ENCODE measurements at places on chromosomes 13 and 19.
A peak's percentile ranks its signal among the peaks of the same experiment; 100 is the strongest.

GRCh38 chr13:46622630-46623256 is 69.8 kb downstream of the LRCH1 start:
- H3K36me3 ChIP-seq, result no peaks in the 10 kb centered on the region
- peaks cover 14% of the 10 kb centered on the region for H3K4me1 ChIP-seq
- H3K27ac ChIP-seq, result no peak overlapping the region
- H3K4me3 ChIP-seq, result no peak overlapping the region

DNA sequence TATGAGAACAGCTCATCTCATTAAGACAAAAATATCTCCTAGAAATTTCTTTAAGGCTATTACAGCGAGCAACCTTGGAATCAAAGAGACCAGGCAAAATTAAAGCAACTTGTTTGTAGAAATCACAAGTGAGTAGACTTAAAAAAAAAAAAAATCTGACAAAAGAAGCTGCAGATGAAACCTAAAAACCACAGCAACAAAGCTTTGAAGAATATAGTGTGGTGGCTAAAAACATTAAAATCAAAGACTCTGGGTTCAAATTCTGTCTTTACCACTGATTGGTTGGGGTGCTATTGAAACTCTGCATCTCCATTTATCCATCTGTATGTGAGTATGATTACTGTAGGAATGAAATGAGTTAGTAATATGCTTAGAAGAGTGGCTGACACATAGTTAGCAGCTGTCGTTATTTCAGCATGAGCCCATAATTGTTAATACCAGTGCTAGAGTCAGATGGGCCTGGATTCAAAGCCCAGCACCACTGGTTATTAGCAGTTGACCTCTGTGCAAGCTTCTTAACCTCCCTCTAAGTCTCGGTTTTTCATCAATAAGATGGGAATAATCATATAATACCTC is 157.6 kb downstream of the FOXO1 start:
- H3K36me3 ChIP-seq, result no peaks in the 10 kb centered on the region
- H3K4me3 ChIP-seq, result no peak overlapping the region
- H3K27me3 ChIP-seq, result no peaks in the 10 kb centered on the region
- DNase-seq, result no peak
- H3K4me1 ChIP-seq, result peaks cover 29% of the 10 kb centered on the region

GRCh38 chr19:45933759-45934158 is 19.2 kb upstream of the NANOS2 start:
- H3K27ac ChIP-seq, result no peak overlapping the region
- no peaks in the 10 kb centered on the region for H3K4me1 ChIP-seq
- H3K36me3 ChIP-seq, result no peaks in the 10 kb centered on the region
- no peak for DNase-seq
- peaks cover 20% of the 10 kb centered on the region for H3K27me3 ChIP-seq
- no peak overlapping the region for H3K4me3 ChIP-seq

- H3K4me3 ChIP-seq, result no peak overlapping the region
- no peaks in the 10 kb centered on the region for H3K27me3 ChIP-seq
- H3K27ac ChIP-seq, result no peak overlapping the region
Observed at GRCh38 chr19:29813642-29814041, 1.9 kb downstream of the CCNE1 start.

GRCh38 chr19:9752701-9753443 is 15.7 kb downstream of the ZNF846 start:
- no peak overlapping the region for H3K4me3 ChIP-seq
- H3K27me3 ChIP-seq, result no peaks in the 10 kb centered on the region
- H3K27ac ChIP-seq, result no peak overlapping the region
- no peak for DNase-seq
- no peaks in the 10 kb centered on the region for H3K4me1 ChIP-seq
- H3K36me3 ChIP-seq, result peaks cover 3% of the 10 kb centered on the region

DNA sequence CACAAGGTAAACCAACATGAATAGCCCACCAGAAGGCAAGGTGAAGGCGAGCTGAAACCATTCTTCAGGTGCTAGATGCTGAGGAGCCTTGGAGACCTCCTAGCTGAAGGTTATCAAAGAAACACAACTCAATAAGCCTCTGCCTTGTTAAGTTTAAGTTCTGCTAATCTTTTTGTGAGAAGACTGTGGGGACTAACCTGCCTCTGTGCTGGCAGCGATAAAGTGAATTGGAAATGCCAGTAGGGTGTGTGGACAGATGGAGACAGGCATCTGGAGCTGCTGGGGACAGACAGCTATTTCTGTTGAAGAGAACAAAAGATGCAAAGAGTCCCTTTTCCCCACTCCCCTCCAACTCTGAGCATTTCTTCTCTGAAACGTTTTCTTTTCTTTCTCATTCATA is 33.5 kb upstream of the FLT1 start:
- no peak overlapping the region for H3K27ac ChIP-seq
- peaks cover 24% of the 10 kb centered on the region for H3K4me1 ChIP-seq
- no peak overlapping the region for H3K4me3 ChIP-seq

- no peak overlapping the region for H3K27ac ChIP-seq
- 0 out of 2 replicates have a peak, but pooled peaks cover 3% of the 10 kb centered on the region for H3K4me1 ChIP-seq
- H3K27me3 ChIP-seq, result peaks cover 41% of the 10 kb centered on the region
Observed at GRCh38 chr19:50326101-50326664, 3.0 kb downstream of the KCNC3 start.

DNA sequence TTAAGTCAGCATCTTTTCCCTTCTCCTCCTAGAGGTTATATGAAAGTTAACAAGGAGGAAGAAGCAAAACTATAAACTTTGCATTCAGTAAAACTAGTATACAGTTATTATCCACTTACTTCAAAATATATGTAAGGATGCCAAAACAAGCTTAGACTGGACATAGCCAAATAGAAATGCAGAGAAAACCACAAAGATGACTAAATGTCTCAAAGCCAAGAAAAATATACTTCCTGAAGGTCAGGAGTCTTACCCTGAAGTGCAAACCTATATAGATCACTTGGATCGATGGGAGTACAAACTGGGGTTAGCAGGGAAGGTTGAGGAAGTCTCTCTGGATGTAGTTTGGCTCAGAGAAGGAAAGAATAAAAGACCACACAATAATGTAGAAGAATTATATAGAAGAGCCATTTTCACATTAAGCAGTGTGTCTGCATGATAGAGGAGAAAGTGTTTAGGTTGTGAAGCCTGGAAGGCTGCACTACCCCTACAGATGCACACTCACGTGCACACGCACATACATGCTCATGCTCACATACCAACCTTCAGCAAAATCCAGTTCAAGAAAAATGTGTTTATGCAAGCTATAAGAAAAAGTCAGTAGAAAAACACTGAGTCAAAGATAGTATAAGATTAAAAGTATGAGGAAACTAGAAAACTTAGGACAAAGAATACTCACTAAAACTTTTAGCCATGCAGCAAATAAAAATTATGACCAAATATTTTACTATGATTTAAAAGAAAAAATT is 112.1 kb upstream of the RXFP2 start:
- no peaks in the 10 kb centered on the region for H3K36me3 ChIP-seq
- H3K4me3 ChIP-seq, result no peak overlapping the region
- DNase-seq, result no peak
- H3K4me1 ChIP-seq, result 0 out of 2 replicates have a peak, but pooled peaks cover 3% of the 10 kb centered on the region
- no peaks in the 10 kb centered on the region for H3K27me3 ChIP-seq

DNA sequence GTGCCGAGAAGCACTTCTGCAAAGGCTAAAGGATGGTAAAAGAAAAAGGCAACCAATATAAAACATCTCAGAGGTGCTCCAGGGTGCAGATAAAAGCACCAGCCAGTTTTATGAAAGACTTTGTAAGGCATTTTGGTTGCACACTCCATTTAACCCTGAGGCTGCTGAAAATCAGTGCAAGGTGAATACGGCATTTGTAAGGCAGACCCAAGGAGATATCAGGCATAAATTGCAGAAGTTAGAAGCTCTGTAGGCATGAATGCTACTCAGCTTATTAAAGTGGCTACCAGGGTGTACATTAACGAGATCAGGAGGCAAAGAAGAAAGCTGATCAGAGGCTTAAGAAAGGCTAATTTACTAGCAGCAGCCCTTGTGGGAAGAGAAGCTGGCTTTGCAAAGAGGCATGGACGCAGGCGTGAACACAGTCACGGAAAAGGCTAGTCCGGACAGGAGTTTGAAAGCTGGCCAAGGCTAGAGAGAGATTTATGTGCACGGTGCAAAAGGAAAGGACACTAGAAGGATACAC is 99.6 kb downstream of the ZNF429 start:
- no peaks in the 10 kb centered on the region for H3K27me3 ChIP-seq
- no peaks in the 10 kb centered on the region for H3K36me3 ChIP-seq
- no peaks in the 10 kb centered on the region for H3K4me1 ChIP-seq
- H3K4me3 ChIP-seq, result no peak overlapping the region
- no peak overlapping the region for H3K27ac ChIP-seq

- H3K4me3 ChIP-seq, result no peak overlapping the region
- DNase-seq, result peak; percentile 31
- H3K4me1 ChIP-seq, result peaks cover 18% of the 10 kb centered on the region
- H3K36me3 ChIP-seq, result peaks cover 86% of the 10 kb centered on the region
Observed at GRCh38 chr19:16836115-16837034, 7.2 kb downstream of the SIN3B start.

- no peak overlapping the region for H3K27ac ChIP-seq
- no peaks in the 10 kb centered on the region for H3K4me1 ChIP-seq
- no peak overlapping the region for H3K4me3 ChIP-seq
- no peaks in the 10 kb centered on the region for H3K36me3 ChIP-seq
- no peaks in the 10 kb centered on the region for H3K27me3 ChIP-seq
Observed at GRCh38 chr13:60970736-60971135, 444.9 kb downstream of the PCDH20 start.

- no peak overlapping the region for H3K27ac ChIP-seq
- no peaks in the 10 kb centered on the region for H3K27me3 ChIP-seq
Observed at GRCh38 chr19:3073931-3074595, 11.8 kb upstream of the TLE5 start.

GRCh38 chr13:34502011-34502410 is 440.1 kb upstream of the NBEA start:
- no peak for DNase-seq
- no peak overlapping the region for H3K4me3 ChIP-seq
- H3K27me3 ChIP-seq, result no peaks in the 10 kb centered on the region
- H3K36me3 ChIP-seq, result no peaks in the 10 kb centered on the region
- H3K27ac ChIP-seq, result no peak overlapping the region
- peaks cover 7% of the 10 kb centered on the region for H3K4me1 ChIP-seq

DNA sequence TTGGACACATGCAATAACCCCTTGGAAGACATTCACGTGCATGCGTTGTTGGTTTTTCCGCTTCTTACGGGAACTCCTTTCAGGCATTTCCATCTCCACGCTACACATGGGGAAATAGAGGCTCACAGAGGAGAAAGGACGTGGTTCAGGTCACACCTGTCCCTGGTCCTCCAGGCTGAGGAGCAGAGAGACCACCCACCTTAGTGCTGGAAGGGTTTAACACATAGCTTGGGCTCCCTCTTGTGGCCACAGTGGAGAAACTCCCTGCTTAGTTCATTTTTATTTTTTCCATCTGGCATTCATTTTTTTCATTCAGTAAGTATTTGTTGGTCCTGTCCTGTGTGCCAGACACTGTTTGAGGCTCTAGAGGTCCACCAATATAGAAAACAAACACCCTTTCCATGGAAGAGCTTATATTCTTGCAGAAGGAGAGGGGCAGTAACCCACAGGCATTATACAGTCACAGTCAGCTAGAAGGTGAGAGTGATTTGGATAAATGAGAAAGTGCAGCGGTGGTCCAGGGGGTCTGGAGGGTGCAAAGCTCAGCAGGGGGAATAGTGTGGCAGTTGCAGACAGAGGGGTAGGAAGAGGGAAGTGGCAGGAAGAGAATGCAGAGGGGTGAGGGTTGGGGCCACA is 24.2 kb upstream of the TTYH1 start:
- peak; percentile 58 for DNase-seq
- H3K27me3 ChIP-seq, result peaks cover 17% of the 10 kb centered on the region
- H3K4me3 ChIP-seq, result no peak overlapping the region

- H3K36me3 ChIP-seq, result no peaks in the 10 kb centered on the region
- DNase-seq, result no peak
- H3K4me3 ChIP-seq, result no peak overlapping the region
- H3K4me1 ChIP-seq, result no peaks in the 10 kb centered on the region
- peaks cover 32% of the 10 kb centered on the region for H3K27me3 ChIP-seq
Observed at GRCh38 chr19:54229146-54229545, 6.3 kb upstream of the LILRB3 start.

DNA sequence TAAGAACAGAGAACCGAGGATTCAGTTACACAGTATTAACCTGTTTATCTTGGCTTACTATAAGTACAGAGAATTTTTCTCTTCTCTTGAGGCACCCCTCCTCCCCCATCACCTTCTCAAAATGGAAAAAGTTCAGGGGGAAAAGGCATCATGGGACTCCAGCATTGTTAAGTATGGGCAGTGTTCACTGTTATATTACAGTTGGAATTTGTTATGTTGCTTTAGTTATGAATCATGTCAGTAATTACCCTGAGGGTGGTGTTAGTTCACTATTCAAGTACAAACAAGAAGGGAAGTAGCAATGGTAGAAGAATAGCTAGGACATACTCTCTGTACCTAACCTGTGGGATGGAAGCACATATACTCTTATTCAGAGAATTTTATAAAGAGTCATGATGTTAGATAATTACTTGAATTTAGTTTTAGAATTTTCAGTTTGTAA is 12.0 kb downstream of the LPAR6 start:
- peaks cover 24% of the 10 kb centered on the region for H3K4me1 ChIP-seq
- H3K36me3 ChIP-seq, result peaks cover under 1% of the 10 kb centered on the region
- H3K27me3 ChIP-seq, result no peaks in the 10 kb centered on the region

DNA sequence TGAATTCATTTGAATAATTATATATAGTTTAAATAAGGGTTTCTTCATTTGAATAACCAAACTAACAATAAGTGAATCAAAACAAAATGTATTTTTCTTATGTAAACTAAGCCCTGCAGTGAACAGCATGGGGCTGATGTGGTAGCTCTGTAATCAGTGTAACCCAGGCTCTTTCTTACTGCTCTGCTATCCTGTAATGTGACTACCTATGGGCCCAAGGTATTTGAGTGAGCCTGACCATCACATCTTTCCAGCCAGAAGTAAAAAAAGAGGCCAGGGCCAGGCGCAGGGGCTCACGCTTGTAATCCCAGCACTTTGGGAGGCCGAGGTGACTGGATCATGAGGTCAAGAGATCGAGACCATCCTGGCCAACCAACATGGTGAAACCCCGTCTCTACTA is 494.6 kb downstream of the DCT start:
- no peak overlapping the region for H3K27ac ChIP-seq
- no peaks in the 10 kb centered on the region for H3K36me3 ChIP-seq
- no peaks in the 10 kb centered on the region for H3K27me3 ChIP-seq
- H3K4me1 ChIP-seq, result no peaks in the 10 kb centered on the region

- no peak for DNase-seq
- no peaks in the 10 kb centered on the region for H3K36me3 ChIP-seq
- H3K4me1 ChIP-seq, result peaks cover 23% of the 10 kb centered on the region
- H3K27ac ChIP-seq, result 0 out of 2 replicates have a peak overlapping the region, but pooled peaks have one; percentile 3
Observed at GRCh38 chr13:48775285-48775684, 121.6 kb downstream of the CYSLTR2 start.

DNA sequence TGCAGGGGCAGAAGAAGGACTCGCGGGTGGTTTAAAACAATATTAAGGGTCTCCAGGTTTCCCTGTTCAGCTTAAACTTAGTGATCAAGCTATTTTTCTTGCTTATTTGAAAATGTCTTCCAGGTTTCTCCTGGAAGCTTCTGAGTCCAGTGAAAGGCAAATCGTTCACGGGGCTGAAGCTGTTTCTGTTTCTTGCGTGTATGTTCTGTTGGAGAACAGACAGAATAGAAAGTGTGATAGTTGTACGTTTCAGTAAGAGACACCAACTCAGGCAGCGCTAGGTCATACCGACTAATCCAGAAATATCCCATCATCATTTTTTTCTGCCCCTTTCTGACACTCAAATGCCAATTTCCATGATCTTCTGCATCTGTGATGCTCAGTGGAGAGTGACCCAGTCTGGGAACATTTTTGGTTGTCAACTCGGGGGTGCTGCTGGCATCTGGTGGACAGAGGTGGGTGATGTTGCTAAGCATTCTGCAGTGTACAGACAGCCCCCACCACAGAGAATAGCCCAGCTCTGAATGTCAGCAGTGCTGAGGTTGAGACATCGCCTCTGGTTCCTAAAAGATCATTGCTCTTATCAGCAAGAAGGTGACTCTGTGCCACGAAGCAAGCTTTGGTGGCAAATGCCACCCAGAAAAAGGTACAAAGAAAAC is 4.3 kb downstream of the KLF2 start:
- DNase-seq, result peak; percentile 66
- H3K36me3 ChIP-seq, result peaks cover 59% of the 10 kb centered on the region
- H3K27me3 ChIP-seq, result peaks cover 3% of the 10 kb centered on the region
- peaks cover 58% of the 10 kb centered on the region for H3K4me1 ChIP-seq
- H3K27ac ChIP-seq, result peak overlapping the region; percentile 38

Data from SJSA1 (cell line).